ENCODE measurements at places on chromosomes 3 and 15.
A peak's percentile ranks its signal among the peaks of the same experiment; 100 is the strongest.

DNA sequence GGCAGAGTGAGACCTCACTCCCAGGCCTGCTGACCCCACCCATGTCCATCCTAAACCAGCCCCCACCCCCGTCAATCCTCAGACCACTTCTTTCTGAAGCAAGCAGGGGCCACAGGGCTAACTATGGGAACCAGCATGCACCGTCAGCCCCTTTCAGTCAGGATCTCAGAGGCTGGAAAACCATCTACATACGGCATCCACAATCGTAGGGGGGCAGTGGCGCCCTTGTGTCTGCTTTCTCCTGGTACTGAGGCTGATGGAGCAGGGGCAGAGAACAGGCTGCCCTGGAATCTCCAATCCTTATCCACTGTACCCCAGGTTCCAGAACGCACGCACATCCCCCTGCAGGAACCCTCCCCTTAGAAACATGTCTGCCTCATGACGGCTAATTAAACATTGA, 56.6 kb downstream of the XXYLT1 start:
- no peak for DNase-seq

DNA sequence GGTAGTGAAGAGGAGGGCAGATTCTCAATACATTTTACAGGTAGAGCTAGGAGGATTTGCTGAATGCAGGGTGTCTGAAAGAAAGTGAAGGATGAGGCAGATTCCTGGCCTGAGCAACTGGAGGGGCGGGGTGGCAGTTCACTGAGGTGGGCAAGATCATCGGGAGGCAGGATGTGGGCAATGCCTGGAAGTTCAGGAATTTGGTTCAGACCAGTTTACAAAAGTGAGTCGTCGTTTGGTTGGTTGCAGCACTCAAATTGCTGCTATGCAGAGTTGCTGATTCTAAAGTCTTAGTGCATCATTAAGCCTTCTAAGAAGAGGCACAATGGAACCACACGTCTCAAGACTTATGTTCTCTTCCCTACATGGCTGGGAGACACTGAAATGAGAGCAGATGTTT, 134.0 kb downstream of the MFSD1 start:
- DNase-seq = no peak

- no peak for DNase-seq
Observed at GRCh38 chr3:175088766-175089380, 229.7 kb downstream of the NAALADL2 start.

DNA sequence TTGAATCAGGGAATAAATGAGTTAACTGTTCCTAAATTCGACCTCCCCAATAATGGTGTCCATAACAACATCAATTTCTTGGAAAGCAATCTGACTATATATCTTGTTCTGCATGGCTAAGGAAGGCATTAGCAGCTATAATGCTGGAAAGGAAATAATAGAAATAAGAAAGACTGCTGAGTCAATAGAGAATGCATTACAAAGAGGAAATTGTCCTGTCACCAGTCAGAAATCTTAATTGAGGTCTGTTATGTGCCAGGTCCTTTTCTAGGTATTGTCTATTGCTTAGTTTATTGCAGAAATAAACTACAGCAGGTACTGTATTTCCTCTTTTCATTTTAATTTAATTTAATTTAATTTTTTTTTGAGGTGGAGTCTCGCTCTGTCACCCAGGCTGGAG, 5.9 kb upstream of the PPP1R2 start:
- no peak for DNase-seq

DNA sequence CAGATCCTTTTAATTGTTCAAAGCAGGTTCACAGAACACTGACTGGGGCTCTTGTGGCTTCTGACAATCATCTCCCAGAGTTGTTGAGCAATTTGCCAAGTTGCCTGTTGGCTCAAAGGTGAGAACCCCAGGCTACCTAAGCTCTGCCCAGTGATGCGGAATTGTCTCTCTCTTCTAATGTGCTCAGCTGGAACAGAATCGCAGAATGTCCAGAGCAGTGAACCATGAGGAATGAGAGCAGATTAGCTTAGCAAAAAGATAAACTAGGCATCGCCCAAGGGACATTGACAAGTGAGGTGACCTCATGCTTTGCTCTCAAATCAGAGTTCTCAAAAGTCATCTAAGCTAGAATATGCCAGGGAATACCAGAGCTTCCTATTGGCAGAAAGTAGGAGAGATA, 148.1 kb downstream of the WDR76 start:
- DNase-seq = no peak

GRCh38 chr3:82581350-82581749, 819.9 kb upstream of the GBE1 start:
- DNase-seq = no peak

DNA sequence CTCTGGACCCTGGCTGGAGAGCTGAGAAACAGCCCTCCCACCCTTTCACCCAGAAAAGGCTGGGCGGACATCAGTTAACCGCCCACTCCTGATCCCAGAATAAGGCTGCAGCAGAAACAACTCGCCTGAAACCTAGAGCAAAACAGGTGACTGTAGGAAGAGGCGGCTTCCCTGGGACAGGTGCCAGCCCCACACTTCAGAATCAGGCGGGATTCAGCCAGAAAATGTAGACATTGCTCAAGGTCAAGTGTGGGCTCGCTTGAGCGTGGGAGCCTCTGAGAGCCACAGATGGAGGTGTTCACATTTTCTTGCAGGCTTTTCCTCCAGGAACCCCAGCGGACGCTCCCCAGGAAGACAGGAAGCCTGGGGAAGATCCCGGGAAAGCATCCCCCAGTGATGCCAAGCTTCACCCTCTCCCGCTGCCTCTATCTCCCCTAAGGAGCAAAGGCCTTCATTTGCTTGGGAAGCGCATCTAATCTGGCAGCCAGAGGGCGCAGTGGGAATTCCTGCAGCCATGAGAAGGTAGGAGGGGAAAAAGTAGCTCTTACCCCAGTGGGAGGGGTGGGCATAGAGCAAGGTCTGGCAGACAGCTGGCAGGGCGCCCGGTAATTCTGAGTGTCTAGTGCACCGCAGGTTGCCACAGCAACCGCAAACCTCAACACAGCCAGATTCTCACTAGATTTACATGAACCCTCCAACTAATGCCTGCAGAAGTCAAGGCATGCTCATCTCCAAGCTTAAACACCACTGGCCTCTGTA, 77.7 kb downstream of the OCA2 start:
- peak; percentile 46 for DNase-seq

GRCh38 chr3:126746395-126747177, 42.5 kb downstream of the CHCHD6 start:
- DNase-seq = no peak

GRCh38 chr3:55185380-55185779, 257.5 kb upstream of the LRTM1 start:
- DNase-seq = no peak

DNA sequence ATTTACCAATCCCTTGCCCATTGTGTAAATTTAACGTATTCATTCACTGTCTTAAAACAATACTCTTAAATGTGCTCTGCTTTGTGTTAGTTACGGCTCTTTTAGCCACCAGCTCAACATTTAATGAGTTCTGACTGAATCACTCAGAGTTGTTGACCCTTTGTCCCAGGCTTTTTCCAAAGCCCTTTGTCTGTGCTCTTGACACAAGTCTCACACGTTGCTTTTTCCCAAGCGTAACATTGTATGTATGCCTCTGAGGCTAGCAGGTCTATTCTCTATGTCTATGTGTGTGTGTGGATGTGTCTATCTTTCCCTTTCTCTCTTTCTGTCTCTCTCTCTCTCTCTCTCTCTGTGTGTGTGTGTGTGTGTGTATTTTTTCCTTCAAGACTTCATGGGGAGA, 435.4 kb upstream of the GOLIM4 start:
- DNase-seq = no peak

GRCh38 chr3:78511840-78512239, 1256.0 kb downstream of the ROBO1 start:
- no peak for DNase-seq

DNA sequence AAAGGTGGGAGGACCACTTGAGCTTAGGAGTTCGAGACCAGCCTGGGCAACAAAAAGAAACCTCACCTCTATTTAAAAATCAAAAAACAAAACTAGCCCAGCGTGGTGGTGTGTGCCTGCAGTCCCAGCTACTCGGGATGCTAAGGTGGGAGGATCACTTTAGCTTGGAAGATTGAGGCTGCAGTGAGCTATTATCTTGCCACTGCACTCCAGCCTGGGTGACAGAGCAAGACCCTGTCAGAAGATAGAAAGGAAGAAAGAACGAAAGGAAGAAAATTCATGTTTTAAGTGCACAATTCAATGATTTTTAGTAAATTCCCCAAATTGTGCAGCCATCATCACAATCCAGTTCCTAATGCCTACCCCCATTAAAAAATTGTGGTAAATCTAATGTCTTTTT, 7.8 kb downstream of the FSD2 start:
- DNase-seq = no peak

DNA sequence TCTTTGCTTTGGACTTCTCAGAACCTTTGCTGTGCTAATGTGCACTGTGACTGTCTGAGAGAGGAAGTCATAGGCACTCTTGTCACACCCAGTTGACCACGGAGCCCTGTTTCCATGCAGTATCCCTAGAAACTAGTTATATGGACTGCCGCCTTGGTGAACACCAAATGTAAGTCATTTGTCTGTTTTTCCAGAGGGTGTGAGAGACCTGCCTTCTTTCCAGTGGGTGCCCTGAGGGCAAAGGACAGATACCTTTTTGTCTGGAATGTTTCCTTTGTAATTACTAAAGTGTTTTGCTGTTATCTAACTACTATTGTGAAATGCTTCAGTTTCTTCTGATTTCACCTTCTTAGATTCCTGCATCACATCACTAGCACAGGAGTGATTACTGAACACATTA, 91.8 kb downstream of the LARS2 start:
- no peak for DNase-seq

GRCh38 chr3:135218304-135218703, 423.2 kb downstream of the EPHB1 start:
- DNase-seq = no peak

DNA sequence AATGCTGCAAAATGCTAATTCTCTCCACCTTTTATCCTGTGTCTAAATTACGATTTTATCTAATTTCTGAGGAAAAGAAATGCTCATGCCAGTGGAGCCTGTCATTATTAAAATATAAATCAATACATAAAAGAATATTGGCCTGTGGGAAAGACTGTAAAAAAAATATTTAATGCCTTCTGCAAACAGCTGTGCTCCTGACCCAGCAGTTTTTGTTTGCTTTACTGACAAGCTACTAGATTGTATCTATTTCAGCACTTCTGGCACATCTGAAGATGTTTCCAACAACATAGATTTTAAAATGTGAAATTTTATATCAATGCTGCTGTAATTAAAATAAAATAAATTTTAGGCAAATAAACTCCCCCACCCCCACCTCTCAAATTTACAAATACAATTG, 493.6 kb upstream of the AGTR1 start:
- no peak for DNase-seq

Measured in substantia nigra (tissue), 51 donors.